ENCODE measurements at places on chromosomes 12 and 14. TPM values are rescaled to one million over a fixed set of nuclear protein-coding genes. Genes with fewer than 3 reads are reported as not detected.

The FAM222A gene
- total RNA-seq: 18.1 TPM

The CAND1 gene
- total RNA-seq: 195 TPM

The LAG3 gene
- 7.3 TPM for total RNA-seq

The B3GNT4 gene
- 1.8 TPM for total RNA-seq

The TMEM63C gene
- total RNA-seq: 39.9 TPM

The ARMH4 gene
- total RNA-seq: 57.1 TPM

The HCAR3 gene
- not detected for total RNA-seq

The CFAP54 gene
- total RNA-seq: 0.15 TPM

The KITLG gene
- 0.61 TPM for total RNA-seq
